Activated T-helper 17 cell treated with anti-CD3 and anti-CD28 coated beads, Interleukin-2, amount 50 U/mL, for 72 hours (primary cell): ENCODE measurements at places on chromosomes 4 and X. TPM values are rescaled to one million over a fixed set of nuclear protein-coding genes. Genes with fewer than 3 reads are reported as not detected.

DNA sequence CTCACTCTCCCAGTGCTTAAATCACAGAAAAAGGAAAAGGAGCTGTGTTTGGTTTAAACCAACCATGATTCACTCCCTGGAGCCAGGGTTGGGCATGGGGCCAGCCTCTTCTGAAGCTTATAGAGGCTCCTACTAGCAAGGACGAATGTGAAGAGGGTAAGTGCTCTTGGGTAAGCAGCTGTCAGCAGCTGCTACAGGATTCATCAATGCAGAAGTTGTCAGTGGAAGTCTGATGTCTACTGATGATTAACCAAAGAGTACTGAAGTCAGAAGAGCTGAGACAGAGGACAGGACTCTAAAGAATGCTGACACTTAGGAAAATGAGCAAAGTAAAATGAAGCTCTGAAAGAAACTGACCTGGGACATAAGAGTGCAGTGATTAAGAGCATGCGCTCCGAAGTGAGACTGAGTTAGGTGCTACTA, 32.7 kb upstream of the JADE1 start:
- no peaks in the 10 kb centered on the region for H3K4me1 ChIP-seq
- H3K36me3 ChIP-seq: no peaks in the 10 kb centered on the region
- ATAC-seq: no peak
- no peak overlapping the region for H3K27ac ChIP-seq
- H3K4me3 ChIP-seq: no peak overlapping the region
- H3K27me3 ChIP-seq: peaks cover 21% of the 10 kb centered on the region

HS6ST2 gene
- total RNA-seq: 0.19 TPM

- no peak for ATAC-seq
- H3K27ac ChIP-seq: no peak overlapping the region
- H3K27me3 ChIP-seq: no peaks in the 10 kb centered on the region
- H3K4me1 ChIP-seq: no peaks in the 10 kb centered on the region
Observed at GRCh38 chr4:180640193-180640592, 1603.0 kb upstream of the TENM3 start.

PLAC1 gene
- 1.1 TPM for total RNA-seq

DNA sequence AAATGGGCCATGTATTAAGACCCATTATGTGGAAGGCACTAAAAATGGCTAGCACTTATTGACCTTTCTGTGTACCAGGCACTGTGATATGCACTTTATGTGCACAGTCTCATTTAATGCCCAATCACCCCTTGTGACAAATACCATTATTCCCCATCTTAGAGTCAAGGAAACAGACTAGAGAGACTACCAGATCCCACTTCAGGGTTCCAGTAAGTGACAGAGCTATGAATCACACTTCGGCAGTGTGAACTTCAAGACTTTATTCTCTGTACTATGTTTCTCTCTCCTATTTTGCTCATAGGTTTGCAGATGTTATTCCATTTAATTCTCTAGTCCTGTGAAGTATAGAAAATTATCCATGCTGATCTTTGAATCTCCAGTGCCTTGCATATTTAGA, 107.0 kb downstream of the NFKB1 start:
- peak overlapping the region; percentile 88 for H3K27ac ChIP-seq
- ATAC-seq: peak; percentile 69
- H3K36me3 ChIP-seq: peaks cover 98% of the 10 kb centered on the region
- H3K27me3 ChIP-seq: no peaks in the 10 kb centered on the region

- H3K27ac ChIP-seq: no peak overlapping the region
- no peaks in the 10 kb centered on the region for H3K4me1 ChIP-seq
- H3K27me3 ChIP-seq: peaks cover 9% of the 10 kb centered on the region
- H3K36me3 ChIP-seq: no peaks in the 10 kb centered on the region
Observed at GRCh38 chr4:1491328-1492141, 85.3 kb upstream of the NKX1-1 start.
